ENCODE measurements at places on chromosomes 2 and 18. TPM values are rescaled to one million over a fixed set of nuclear protein-coding genes. Genes with fewer than 3 reads are reported as not detected.

GRCh38 chr2:1910592-1911246 is 166.4 kb upstream of the PXDN start:
- no peaks in the 10 kb centered on the region for H3K36me3 ChIP-seq
- H3K27ac ChIP-seq = no peak overlapping the region
- no peak for DNase-seq
- H3K27me3 ChIP-seq = no peaks in the 10 kb centered on the region
- no peaks in the 10 kb centered on the region for H3K4me1 ChIP-seq
- H3K4me3 ChIP-seq = no peak overlapping the region

DNA sequence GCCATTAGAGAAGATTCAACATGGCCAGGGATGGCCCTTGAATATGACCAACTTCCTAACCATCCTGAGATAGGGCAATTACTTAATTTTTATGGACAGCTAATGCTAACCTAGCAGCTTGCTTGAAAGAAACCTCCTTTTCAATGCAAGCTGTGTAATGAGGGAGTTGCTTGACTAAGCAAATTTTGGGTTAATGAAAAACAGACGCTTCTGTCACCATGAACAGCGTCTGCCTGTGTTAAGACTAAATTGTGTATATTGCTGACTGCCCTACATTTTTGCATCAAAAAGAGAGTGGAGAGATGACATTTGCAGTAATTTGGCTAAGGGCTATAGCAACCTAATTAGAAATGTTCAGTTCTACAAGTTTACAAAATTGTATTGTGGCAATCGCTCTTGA is 319.2 kb upstream of the LRATD1 start:
- H3K27me3 ChIP-seq = no peaks in the 10 kb centered on the region
- H3K36me3 ChIP-seq = no peaks in the 10 kb centered on the region
- H3K4me3 ChIP-seq = no peak overlapping the region
- no peak overlapping the region for H3K27ac ChIP-seq
- no peak for DNase-seq

- no peaks in the 10 kb centered on the region for H3K36me3 ChIP-seq
- H3K27ac ChIP-seq = no peak overlapping the region
- DNase-seq = no peak
- no peaks in the 10 kb centered on the region for H3K27me3 ChIP-seq
Observed at GRCh38 chr18:57959278-57959677, 84.7 kb upstream of the NEDD4L start.

FBXO41 gene
- total RNA-seq = 2.7 TPM

All from vagina (tissue), 2 donors.